NCI-H187 treated with DMSO at 0.1 percent for 48 hours (cell line): ENCODE measurements at places on chromosomes 6 and 20.

- DNase-seq: no peak
These were observed 59.9 kb downstream of the TNFAIP3 start for GRCh38 chr6:137926985-137927384.

GRCh38 chr6:124066269-124066668 lies 262.6 kb downstream of the NKAIN2 start:
- no peak for DNase-seq

DNA sequence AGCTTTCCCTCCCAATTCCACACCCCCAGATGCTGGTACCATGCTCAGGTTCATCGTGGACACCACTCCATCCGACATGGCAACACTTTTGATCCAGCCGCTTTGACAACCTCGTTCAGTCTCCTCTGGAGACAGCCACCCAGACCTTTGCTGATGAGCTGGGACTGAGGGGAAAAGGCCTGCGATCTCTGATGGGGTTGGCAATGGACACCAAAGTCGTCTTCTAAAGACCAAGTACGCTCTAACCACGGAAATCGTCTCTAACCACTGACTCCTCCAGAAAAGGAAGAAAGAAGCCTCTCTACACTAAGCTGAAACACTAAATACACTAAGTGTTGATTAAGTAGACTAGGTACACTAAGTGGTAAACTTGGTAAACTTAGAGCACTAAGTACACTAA lies 26.1 kb upstream of the HLA-E start:
- no peak for DNase-seq

DNA sequence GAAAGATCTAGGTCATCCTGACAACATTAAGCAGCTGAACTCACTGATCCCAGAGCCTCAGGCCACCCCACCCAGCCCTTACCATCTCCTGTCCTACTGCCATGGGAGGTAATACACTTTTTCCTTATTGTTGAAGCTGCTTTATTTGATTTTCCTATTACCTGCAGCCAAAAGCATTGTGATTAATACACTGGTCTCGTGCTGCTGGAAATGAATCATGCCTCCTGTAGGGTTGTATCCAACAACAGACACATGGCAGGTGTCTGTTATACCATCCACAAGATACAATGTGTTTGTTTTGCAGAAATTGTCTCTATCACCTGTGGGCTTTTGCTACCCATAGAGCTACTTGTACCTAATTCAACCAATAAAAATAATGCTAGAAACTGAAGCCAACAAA lies 34.2 kb downstream of the MYLIP start:
- no peak for DNase-seq

GRCh38 chr20:24098886-24099285 lies 110.3 kb upstream of the GGTLC1 start:
- DNase-seq: no peak

DNA sequence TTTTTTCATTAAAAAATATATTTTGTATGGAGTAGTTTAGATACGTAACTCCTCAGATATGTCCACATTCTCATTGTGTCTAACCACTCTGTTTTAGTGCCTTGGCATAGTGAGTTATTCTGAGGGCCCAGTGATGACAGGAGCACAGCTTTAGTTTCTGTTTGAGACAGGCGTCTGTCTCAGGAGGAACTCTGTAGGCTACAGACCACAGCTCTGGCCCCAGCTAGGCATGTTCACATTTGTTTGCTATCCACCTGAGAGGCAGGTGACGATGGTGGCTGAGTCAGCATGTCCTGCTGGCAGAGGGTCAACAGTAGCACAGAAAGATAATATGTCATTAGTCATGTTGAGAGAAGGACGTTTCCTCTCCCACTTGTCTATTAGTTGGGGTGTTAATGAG lies 16.3 kb downstream of the LRRC1 start:
- DNase-seq: no peak

GRCh38 chr20:35883336-35883777 lies 70.9 kb downstream of the SCAND1 start:
- DNase-seq: no peak

GRCh38 chr6:91781946-91782345 lies 1195.1 kb upstream of the MAP3K7 start:
- DNase-seq: no peak

DNA sequence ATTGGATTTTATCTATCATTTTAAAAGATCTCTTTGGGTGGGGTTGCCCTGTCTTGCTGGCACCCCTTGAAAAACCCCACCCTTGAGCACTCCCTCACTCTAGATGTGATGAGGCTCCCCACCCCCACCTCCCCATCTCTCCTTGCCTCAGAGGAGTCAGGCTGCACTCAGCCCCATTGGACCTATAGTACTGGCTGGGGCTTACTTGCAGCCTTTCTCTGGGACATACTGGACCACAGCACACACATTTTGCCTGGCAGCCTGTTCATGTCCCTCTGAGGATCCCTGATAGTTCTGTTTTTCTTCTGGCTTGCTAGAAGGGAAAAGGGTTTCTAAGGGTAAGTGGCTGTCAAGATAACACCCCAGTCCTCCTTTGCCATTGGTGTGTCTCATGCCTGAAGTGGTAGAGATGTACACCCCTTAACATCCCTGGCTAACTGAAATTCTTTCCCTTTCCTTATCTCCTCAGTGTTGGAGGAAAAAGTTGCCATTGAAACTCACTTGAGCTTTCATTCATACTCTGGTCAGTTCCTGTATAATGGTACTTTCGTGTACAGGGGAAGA lies 553.4 kb upstream of the CITED2 start:
- DNase-seq: no peak

DNA sequence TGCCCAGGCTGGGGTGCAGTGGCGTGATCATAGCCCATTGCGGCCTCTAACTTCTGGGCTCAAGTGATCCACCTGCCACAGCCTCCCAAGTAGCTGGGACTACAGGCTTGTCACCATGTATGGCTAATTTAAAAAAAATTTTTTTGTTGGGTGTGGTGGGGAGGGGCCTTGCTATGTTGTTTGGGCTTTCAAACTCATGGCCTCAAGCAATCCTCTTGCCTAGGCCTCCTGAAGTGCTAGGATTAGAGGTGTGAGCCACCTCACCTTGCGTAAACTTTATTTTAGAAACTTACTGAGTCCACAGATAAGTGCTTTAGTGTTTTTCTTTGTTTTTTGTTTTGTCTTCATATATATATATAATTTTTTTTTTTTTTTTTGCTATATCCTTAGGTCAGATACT lies 9.1 kb downstream of the SMAP1 start:
- DNase-seq: no peak

GRCh38 chr6:14344486-14344885 lies 226.9 kb downstream of the CD83 start:
- no peak for DNase-seq

DNA sequence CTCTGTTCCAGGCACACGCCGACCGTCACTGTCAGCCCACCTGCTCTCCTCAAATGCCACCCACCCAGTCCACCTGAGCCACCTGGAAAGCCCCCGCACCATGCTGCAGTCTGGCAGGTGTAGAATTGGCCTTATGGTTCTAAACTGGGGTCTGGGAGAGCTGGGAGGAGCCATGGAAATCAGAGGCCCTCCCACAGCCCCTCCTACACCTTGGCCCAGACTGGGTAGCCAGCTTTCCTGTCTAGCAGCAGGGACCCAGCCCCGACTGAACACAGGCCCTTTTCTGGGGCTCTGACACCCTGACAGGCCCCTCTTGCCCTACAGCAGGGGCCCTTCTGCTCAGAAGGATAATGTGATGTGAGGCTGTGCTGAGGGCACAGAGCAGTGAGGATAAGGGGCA lies 31.1 kb downstream of the LRFN2 start:
- DNase-seq: no peak

GRCh38 chr6:93604951-93605350 lies 185.6 kb upstream of the EPHA7 start:
- no peak for DNase-seq

DNA sequence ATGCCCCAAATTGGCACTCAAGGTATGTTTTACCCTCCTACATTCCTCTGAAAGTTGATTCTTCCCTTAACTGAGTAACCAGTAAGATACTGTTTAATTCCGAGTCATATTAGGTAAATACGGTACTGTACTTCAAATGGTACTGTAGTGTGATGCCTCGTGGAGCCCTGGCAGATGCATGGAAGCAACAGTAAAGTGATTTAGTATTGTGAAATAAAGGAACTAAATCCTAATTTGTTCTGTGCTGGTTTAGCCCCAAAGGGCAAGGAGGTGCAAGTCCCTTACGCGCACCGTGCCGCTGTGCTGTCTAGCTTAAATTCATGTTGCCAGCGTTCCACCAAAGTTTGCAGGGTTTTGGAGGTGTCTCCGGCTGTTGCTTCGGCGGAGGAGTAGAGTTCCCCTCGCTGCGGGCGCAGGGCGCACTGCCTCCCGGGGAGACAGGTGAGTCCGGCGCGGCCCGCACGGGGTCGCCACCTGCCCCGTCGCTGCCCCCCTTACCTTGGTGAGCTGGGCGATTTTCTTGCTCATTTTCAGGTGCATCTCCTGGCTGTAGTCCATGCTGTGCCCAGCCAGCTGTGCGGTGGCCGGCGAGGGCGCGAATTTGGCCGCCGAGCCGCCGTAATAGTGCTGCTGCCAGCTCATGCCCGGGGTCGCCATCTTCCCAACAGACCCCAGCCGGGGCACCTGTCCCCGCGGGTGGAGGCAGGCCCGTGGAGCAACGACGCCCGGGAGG lies 655 bp downstream of the FAM184A start:
- DNase-seq: no peak

DNA sequence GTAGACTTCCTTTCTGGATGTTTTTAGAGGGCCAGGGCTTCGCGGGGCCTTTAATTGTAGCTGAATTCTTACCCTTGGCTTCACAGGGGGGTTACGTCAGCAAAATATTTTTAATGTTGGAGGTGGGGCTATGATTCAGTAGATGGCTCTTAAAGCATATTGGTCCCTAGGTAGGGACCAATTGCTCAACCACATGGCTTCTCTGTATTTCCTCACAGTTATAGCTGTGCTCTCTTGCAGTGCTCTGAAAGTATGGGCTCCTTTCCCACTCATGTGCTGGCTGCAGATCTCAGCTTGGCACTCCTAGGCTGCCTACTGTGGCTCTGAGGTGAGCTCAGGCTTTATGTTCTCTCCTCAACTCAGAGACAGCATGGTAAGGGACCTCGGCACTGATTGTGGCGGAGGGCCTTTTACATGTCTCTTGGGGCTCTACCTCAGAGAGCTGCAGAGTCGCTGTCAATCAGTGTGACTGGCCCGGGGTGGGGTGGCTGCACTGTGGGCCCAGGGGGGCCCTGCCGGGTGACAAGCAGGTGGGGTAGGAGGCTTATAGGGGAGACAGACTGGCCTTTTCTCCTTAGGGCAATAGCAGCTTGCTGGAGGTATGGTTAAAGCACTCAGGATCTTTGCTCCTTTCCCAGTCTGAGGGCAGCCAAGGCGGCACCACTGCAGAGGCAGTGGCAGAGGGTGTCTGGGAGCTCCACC lies 318.0 kb downstream of the DOK5 start:
- DNase-seq: no peak

GRCh38 chr6:147341486-147341885 lies 137.3 kb downstream of the STXBP5 start:
- no peak for DNase-seq

- DNase-seq: no peak
These were observed 11.9 kb downstream of the DNPH1 start for GRCh38 chr6:43217351-43217750.

DNA sequence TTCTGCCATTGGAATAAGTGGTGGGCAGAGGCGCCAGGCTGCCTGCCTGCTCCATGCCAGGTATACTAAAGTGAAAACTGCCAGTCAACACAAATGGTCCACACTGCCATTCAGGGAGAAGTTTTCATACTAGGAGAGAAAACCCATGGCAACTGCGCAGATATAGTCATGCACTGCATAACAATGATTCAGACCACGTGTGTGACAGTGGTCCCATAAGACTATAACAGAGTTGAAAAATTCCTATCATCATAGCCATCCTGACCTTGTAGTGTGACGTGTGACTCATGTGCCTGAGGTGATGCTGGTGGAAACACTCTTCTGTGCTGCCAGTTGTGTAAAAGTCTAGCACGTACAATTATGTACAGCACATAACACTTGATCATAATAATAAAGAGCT lies 25.1 kb downstream of the ZC3H12D start:
- no peak for DNase-seq

GRCh38 chr6:37583261-37583660 lies 83.6 kb upstream of the CCDC167 start:
- DNase-seq: no peak

GRCh38 chr6:161444464-161444863 lies 170.6 kb upstream of the AGPAT4 start:
- no peak for DNase-seq

- DNase-seq: no peak
These were observed 3.0 kb downstream of the IPCEF1 start for GRCh38 chr6:154353626-154354025.

GRCh38 chr20:59404749-59405148 lies 104.3 kb downstream of the EDN3 start:
- DNase-seq: no peak

DNA sequence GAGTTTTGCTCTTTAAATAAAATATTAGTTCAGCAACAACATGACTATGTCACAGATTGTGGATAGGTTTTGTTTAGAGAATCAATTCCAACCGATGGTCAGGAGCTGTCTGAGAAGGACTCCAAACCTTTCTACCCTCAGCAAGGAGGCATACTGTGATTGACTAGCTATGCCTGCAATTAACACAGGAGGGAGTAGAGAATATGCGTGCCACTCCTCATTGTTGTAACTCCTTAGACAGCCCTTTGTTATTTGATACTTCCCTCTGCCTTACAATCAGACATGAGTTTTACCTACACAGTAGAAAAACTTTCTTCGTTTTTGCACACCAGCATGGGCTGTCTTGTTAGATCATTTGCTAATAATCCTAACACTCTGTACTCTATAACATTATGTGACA lies 796.5 kb downstream of the PRIM2 start:
- no peak for DNase-seq

DNA sequence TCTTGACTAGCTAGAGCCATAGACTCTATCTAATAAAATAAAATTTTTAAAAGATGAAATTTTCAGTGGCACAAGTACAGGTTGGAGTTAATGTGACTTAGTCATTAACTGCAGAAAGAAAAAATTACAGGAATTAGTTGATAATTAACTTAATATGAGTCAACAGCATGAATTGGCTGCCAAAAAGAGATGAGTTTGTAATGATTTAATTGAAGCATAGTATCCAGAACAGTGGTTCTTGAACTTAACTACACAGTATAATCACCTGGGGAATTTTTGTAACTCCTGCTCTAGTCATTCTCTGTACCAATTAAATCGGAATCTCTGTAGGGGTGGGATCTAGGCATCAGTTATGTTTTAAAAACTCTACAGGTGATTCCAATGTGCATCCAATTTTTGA lies 46.3 kb upstream of the HMGN3 start:
- DNase-seq: no peak

GRCh38 chr6:105270511-105270910 lies 90.7 kb upstream of the POPDC3 start:
- DNase-seq: no peak

GRCh38 chr6:125662296-125662695 lies 87.1 kb upstream of the HEY2 start:
- DNase-seq: no peak

- DNase-seq: no peak
These were observed 252.8 kb downstream of the TMEM242 start for GRCh38 chr6:157070403-157071107.

DNA sequence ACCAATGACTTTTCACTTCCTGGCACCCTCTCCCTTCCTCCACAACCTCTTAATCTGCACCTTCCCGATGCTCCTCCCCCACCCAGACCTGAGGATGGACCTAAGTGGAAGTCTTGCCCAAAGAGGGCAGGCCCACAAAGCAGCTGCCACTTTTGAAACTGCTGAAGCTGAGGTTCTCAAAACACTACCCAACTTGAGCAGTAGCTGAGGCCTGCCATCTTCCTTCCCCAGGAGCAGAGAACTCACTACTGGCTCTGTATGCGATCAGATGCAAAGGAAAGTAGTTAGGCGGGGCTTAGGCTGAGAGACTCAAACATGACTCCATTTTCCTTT lies 1.5 kb downstream of the HM13 start:
- DNase-seq: no peak

GRCh38 chr6:75603106-75603420 lies 1.4 kb downstream of the SENP6 start:
- DNase-seq: no peak
